Activated CD4-positive, CD25-positive, alpha-beta regulatory T cell (primary cell): ENCODE measurements at places on chromosomes 7 and 10.

DNA sequence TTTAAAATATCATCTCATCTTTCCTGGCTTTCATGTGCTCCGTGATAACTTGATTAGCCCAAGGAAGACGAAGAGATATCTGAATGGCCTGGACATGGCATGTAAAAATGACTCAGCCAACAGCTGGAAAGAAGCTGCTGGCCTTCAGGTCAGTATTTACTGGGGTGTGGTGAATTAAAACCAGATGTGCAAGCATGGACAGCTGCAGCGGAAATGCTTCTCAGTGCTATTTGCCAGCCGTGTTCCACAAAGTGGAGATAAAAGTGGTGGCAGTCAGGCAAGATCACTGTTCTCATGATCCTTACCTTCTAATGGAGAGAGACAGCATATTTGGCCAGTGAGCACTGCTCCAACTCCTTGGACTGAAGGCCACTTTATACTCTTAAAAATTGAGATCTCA is 203.1 kb upstream of the VSTM2A start:
- no peak for DNase-seq

GRCh38 chr7:68267486-68267885 is 1270.9 kb downstream of the TYW1 start:
- no peak for DNase-seq

GRCh38 chr10:30028006-30028737 is 31.2 kb downstream of the JCAD start:
- DNase-seq: no peak

DNA sequence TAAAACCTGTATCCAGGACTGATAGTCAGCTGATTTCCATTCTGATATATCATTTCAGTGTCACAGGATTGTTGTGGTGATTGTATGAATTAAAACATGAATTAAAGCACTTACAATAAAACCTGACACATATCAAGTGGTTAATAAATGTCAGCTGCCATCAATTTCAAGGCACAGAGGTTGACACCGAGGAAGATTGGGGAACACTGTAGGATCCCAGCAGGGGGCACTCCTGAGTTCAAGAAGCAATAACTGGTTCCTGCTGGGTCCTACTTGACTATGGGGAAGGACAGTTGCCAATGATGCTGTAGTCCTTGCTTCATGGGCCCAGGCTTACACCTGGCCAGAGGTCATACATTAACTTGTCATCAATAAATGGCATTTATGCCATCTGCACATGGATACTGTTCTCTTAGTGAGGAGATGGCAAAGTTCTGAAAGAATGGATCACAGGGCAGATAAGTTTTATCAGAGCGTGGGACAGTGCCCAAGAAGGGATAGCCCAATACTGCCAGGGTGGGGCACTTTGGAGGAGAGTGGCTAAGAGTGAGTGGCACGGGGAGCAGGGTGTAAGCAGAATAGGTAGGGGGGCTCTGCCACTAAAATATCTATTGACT is 24.1 kb downstream of the FZD1 start:
- no peak for DNase-seq

DNA sequence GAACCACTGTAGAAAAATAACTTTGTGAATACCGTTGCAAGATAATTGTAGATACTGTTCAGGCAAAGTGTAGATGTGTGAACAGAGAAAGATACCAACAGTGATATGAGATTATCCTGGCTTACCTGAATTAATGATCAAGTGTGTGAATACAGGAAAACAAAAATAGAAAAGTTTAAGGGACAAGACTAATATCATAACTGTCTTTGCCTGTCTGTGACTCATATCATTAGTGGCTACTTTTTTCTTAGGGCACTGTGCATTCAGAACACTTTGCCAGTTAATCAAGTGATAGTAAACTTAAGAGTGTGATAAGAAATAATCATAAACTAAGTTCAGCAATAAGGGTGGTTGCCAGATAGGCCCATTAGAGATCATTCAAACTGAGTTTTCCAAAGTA is 323.0 kb upstream of the LRGUK start:
- no peak for DNase-seq

DNA sequence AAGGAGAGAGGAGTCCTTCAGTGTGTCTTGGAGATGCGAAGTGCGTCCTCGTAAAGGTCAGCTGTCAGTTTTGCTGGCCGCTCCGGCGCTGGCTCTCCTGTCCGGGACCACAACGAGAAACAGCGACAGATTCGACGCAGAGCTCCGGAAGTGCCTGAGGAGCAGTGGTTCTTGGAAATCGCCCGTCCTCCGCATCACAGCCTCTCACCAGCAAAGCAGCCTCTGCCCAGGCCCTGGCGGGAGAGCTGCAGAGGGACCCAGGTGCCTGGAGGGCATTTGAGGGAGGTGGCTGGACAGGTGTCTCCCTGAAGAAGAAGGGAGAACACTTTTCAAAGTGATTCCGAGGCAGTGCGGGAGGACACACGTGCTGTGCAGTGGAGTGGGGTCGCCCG is 11.6 kb upstream of the AP5Z1 start:
- DNase-seq: no peak

DNA sequence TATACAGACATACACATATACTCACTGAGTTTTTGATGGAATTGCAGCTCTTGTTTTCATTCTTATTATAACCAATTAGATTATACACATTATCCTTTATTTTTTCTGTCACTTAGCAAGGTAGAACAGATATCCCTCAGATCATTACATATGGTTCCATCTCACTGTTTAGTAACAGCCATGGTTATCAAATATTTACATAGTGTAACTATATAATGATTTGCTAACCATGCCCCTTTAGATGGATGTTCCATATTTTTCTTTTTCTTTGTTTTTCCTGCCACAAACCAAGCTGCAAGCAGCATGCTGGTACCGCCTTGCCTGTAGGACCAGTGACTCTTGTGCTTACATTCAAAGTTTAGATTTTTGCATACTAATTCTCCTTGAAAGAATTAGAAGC is 163.4 kb upstream of the NFE2L3 start:
- no peak for DNase-seq

DNA sequence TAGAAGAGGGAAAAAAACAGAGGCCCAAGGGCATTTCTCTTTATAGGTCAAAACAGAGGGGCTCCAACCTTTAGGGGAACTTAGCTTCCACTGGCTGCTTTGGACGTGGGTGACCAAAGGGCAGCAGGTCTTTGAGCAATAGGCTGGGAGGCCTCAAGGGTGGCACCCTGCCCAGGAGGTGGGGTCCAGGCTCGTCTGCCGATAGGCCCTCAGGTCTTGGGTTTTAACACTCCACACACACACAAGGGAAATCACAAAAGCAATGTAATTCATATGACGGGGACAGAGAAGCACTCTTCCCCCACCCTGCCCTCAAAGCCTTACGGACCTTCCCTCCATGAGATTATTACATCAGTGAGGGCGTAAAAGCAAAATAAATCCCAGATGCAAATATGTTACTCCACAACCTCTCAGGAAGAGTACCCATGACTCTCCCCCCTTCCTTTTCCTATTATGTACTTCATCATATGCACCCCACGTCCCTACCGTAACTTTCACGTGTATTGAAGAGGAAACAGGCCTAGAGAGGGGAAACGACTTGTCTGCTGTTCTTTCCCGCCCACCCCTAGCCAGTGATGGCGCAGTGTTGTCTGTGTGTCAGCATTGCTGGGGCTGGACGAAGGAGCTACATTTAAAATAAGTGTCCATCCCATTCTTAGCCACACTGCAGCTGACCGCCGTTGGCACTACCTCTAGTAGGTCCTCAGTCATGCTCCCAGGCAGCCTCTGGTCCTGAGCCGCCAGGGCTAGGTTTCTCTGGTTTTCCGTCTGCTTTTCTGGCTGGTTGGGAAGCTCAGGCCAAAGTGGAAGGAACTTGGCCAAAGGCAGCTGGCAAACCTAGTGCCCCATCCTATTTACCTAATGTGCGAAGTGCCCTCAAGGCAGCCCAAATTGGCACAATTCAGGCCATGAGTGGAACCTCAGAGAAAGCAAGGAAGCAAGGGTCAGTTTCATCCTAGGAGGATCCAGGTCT is 2.1 kb downstream of the PCBD1 start:
- no peak for DNase-seq

GRCh38 chr7:135925210-135925609 is 51.9 kb downstream of the MTPN start:
- DNase-seq: no peak

DNA sequence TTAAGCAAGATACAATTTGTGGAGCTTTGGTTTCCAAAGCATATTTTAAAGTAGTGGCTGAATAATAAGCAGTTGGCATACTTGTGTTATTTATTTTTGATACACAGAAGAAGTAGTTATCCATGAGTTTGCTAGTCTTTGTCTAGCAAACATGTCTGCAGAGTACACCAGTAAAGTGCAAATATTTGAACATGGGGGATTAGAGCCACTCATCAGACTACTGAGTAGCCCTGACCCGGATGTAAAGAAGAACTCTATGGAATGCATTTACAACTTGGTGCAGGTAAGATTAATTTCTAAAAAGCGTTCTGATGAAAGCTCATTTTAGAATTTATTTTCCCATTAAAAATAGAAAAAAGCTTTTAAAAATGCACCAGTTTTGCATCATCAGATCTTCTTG is 31.4 kb downstream of the ARMC3 start:
- no peak for DNase-seq

DNA sequence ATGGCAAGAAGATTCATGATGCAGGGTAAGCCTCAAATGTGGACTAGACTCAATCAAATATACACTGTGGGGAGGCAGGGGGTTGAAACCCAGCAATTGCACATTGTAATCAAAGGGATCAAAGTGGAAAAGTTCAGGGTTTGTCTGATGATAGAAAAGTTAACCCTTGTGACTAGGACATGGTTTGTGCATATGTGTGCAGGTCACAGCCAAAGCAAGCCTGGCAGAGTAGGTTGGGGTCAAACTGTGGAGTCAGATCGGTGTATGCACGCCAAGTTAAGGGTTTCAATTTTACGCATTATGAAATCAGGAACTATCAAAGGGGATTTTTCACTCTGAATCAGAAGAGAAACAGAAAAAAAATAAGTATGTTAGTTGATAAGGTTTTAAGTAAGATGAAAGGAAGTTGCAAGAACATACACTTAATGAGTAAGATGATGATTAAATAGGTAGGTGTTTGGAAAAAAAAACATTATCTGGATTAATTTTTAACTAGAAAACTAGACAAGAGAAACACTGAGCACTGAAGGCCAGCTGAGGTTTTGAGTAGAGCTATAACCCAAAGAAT is 188.3 kb downstream of the DGKB start:
- DNase-seq: no peak

- no peak for DNase-seq
These were observed 122.1 kb downstream of the EGFR start for GRCh38 chr7:55140941-55141278.

- DNase-seq: no peak
These were observed 203.5 kb downstream of the CTNNA3 start for GRCh38 chr10:67492317-67493019.

GRCh38 chr10:15781381-15781960 is 61.7 kb upstream of the ITGA8 start:
- DNase-seq: no peak

- no peak for DNase-seq
These were observed 13.8 kb upstream of the CYP3A5 start for GRCh38 chr7:99693427-99694200.

- no peak for DNase-seq
These were observed 176.4 kb downstream of the GATA3 start for GRCh38 chr10:8230902-8231301.

- no peak for DNase-seq
These were observed 95.3 kb downstream of the RNF32 start for GRCh38 chr7:156735851-156736250.

DNA sequence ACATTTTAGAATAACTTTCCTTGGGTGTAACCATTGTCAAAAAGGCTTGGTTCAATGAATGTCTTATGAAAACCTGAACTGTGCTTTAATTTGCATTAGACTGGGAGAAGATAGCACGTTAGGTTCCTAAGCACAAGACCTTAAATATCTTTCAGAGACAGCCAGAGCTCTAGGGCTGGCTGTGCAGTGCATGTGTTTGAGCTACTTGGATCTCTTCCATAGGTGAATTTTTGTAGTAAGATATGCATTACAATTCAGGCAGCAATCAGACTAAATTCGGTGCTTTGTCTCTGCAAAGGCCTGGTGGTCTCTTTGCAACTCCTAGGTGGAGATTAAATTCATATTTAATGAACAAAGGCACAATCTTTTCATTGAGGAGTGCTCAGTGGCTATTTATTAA is 192.0 kb downstream of the ZNF438 start:
- no peak for DNase-seq

DNA sequence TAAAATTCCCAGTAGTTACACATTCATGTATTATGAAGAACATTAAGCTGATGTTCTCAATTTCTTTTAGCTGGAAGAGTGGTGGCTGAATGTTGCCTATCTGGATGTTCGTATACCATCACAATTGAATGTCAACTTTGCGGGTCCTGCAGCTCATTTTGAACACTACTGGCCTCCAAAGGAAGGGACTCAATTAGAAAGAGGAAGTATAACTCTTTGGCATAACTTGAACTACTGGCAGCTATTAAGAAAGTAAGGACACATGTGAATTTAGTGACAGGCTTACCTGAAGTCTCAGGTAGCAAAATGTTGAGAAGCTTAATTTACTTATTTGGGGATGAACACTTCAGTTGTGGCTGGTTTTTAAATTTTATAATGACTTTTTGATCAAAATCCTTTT is 15.9 kb downstream of the CROT start:
- no peak for DNase-seq

GRCh38 chr7:86928308-86928707 is 131.1 kb downstream of the ELAPOR2 start:
- DNase-seq: no peak

DNA sequence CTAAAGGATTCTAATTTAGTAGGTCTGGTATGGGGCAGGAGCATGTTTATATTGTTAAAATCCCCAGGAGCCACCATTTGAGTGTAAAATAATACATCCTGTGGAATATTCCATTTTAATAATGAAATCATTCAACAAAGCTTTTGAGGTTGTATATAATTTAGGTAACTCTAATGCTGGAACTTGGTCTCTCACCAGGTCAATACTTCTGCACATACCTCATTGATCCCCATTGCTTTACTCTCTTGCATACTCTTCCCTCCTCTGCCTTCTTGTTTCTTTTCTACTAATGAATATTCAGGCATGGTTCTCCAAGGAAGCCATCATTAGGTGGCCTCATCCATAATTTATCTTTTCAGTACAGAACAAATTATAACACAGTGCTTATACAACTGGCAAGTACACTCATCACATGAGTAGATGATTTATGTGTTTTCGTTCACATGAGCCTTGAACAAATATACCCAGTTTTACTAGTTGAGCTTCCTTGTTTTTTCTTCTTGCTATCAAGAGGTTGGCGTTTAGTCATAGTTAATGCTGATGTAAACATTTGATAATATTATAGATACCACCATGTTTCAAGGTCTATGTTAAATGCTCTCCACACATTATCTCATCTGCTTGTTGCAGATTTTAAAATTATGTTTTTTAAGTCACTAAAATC is 7.2 kb downstream of the PALS2 start:
- DNase-seq: no peak
